ENCODE measurements at places on chromosomes 5 and 9.

GRCh38 chr5:181236954-181237641 lies 6.6 kb downstream of the RACK1 start:
- DNase-seq = no peak

GRCh38 chr5:181260720-181261319 lies at the start of gene TRIM52:
TRIM52 (minus strand) TSS chr5:181261143; CDS start chr5:181260813, 330 bp downstream.
- DNase-seq = no peak

- no peak for DNase-seq
Measured at GRCh38 chr5:130109152-130109551, 204.9 kb downstream of the CHSY3 start.

GRCh38 chr5:89534331-89534730 lies 651.3 kb upstream of the MEF2C start:
- no peak for DNase-seq

DNA sequence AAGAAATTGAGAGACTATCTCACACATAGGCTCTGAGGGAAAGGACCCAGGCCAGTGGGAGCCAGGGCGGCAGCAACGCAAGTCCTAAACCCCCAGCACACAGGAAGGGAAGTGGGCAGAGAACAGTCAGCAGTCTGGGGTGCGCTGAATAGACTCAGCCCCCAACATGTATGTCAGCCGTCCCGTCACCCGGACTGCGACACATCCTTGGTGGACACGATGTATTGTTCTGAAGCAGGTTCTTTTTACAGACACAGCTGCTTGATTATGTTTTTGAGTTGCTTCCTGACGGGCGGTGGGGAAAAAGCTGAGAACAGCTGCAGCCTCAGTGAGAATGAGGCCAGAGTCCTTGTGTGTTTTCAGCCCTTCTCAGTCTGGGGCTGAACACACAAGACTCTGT lies 64.1 kb upstream of the CXCL14 start:
- no peak for DNase-seq

DNA sequence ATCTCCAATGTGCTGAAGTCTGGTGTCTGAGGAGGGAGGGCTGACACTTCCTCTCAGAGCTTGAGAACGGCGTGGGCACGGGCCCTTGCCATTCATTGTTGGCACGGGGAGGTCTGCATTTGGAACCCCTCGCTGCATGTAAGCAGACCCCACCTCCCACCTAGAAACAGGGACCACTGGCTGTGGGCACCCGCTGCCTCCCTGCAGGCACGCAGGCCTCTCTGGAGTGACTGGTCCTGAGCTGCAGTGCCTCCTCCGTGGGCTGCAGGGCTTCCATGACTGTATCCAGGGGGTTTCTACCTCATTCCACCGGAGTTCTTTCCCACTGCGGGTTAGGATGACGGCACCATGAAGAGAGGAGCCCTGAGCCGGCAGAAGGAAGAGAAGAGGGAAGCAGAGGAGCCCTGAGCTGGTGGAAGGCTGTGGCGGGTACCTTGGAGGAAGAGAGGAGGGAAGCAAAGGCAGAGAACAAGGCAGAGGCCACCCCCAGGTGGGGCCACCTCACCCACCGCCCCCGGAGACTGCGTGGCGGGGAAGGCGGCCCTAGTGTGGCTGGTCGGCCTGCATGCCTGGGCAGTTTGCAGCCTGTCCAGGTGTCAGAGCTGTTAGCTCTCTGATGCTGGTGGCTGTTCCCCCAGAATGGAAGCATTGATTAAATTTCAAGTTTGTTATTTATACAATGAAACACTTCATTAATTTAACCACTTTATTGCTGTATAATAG lies 74.9 kb upstream of the CACNA1B start:
- DNase-seq = no peak

GRCh38 chr5:151454166-151454565 lies 6.8 kb downstream of the SLC36A1 start:
- no peak for DNase-seq

DNA sequence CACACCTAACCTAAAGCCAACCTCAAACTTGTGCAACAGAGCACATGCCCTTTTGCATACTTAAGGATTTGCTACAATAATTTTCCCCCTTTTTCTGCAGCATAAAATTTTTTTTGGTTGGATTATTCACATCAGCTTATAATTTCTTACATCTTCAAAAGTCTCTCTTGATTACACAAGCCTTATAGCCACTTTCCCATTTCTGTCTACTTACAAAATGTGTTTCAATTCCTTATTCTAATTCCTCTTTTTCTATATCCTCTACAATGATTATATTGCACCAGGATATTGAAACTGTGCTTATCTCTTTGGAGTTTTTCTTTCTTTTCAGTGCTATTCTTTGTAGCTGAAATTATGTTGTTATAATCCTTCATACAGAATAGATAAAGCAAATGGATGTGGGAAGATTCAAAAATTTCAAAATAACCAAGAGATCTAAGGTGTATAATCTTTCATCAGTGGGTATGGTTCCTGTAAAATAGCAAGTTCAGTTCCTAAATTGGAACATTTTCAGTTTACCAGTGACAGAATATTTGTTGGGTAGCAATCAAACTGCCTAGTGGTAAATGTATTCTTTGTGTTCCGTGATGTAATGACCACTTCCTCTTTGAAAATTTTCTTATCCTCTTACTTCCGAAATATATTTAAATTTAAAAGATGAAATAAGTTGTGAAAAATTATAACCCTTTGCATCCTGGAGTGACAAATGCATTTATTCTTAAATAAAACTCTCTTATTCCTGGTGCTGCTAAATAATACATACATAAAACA lies 386.8 kb upstream of the CHD1 start:
- DNase-seq = no peak

DNA sequence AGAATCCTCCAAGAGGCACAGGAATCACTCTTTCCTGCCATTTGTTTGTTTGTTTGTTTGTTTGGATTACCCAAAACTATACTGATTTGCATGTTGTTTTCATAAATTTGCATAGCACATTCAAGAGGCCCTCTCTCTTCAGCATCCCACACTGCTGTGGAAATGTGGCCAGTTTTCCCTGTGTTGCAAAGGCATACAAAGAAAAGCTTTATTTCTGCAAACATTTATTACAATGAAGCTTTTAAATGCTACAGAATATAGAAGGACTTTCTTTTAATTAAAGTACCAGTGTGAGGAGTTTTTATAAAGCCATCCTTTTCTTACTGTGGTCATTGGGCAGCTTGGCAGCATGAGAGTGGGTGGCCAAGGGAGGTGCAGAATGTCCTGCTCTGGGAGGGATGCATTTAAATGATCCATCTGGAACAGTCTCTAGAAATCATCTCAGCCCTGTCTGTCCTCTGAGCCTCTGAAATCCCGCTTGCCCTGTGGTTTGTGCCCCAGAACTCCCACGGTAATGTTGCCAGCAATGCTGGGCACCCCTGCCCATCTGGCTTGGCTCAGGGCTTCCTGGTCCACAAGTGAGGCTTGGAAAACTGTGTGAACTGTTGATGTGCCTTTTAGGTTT lies 356.8 kb upstream of the KIF2A start:
- DNase-seq = no peak

All from GOT3 (cell line).